ENCODE measurements at places on chromosomes 16 and 17. TPM values are rescaled to one million over a fixed set of nuclear protein-coding genes. Genes with fewer than 3 reads are reported as not detected.

HSD17B1 gene
- 0.39 TPM for total RNA-seq

C16orf54 gene
- not detected for total RNA-seq

NLE1 gene
- 15.2 TPM for total RNA-seq

SRCIN1 gene
- under 0.01 TPM for total RNA-seq

ACSM5 gene
- 0.13 TPM for total RNA-seq

SPECC1 gene
- 96.2 TPM for total RNA-seq

DEXI gene
- total RNA-seq: 37.8 TPM

KRTAP4-4 gene
- total RNA-seq: not detected
